ENCODE measurements at places on chromosomes 4 and X.

DNA sequence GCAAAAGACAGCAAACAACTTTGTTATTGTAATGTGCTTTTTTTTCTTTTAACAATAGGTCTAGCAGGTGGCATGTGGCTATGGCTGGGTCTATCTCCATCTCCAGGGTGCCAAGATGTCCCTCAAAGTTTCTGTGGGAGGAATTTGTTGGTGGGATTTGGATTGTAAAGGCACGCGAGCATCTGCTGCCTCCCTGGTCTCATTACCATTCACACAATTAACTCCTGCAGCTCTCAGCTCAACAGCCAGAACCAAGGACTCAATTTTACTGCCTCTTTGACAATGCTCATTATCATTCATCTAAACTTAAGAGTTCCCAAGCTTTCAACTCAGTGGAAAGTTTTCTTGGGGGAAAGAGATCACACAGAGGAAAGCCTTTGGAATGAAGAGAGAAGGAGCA, 10.9 kb upstream of the PCDH18 start:
- DNase-seq = no peak

DNA sequence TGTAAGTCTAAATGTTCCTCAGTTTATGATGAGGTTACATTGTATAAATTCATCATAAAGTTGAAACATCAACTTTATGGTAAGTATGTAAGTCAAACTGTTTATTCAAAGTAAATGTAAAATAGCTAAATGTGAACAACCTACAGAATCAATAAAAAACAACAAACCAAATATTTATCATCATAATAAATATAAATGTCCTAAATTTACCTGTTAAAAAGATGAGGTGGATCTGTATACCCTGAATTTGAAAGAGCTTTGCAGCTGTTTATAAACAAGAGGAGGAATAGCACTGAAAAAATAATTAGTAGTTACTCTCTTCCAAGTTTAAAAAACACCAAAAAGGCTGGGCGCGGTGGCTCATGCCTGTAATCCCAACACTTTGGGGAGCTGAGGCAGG, 13.7 kb downstream of the ABHD18 start:
- no peak for DNase-seq

DNA sequence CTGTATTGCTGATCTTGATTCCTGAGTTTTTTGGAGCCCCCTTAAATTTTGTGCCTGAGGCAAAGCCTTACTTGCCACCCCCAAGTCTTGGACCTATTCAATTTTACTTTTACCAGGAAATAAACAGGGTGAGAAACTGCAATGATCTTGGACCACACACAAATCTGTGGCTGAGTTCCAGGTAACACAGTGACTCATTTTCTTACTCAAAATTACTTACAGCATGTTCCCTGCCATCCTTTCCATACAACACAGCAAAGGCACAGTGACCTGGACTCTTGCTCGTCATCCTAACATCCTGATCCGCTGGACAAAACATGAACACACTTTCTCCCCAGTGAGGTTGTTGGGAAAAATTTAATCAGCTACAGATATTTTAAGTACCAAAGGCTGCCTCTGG, 60.7 kb upstream of the S100G start:
- no peak for DNase-seq

DNA sequence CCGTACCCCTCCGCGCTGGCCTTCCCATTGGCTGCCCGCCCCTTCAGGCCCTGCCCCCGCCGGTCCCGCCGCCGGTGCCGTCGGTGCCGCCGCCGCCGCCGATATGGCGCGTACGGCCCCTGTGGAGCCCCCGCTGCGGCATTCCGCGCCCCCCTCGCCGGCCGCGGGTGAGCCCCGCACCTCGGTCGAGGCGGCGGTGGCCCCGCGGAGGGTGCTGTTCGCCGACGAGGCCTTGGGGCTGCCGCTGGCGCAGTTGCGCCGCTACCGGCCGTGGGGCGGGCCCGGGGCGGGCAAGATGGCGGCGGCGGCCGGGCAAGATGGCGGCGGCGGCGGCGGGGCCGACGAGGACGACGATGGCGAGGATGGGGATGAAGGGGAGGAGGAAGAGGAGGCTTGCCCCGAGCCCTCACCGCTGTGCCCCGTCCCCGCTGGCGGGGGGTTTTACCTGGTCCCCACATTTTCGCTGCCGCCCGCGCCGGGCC, at the start of gene PPP1R3F:
Gene PPP1R3F, plus strand, starts transcription at position 27 of the 482 bp plus-strand sequence. Its CDS starts 77 bp downstream, at position 104.
- no peak for DNase-seq

- no peak for DNase-seq
Observed at GRCh38 chr4:11497972-11498371, 69.3 kb upstream of the HS3ST1 start.

- no peak for DNase-seq
Observed at GRCh38 chrX:372856-373640, 13.7 kb downstream of the PPP2R3B start.

GRCh38 chr4:7956270-7956808, 16.7 kb upstream of the AFAP1 start:
- DNase-seq = no peak

- DNase-seq = no peak
Observed at GRCh38 chr4:185716577-185717376, 95.2 kb downstream of the SORBS2 start.

GRCh38 chr4:161823450-161823849, 340.4 kb downstream of the FSTL5 start:
- no peak for DNase-seq

GRCh38 chrX:3445806-3446490, 99.5 kb upstream of the MXRA5 start:
- DNase-seq = no peak

DNA sequence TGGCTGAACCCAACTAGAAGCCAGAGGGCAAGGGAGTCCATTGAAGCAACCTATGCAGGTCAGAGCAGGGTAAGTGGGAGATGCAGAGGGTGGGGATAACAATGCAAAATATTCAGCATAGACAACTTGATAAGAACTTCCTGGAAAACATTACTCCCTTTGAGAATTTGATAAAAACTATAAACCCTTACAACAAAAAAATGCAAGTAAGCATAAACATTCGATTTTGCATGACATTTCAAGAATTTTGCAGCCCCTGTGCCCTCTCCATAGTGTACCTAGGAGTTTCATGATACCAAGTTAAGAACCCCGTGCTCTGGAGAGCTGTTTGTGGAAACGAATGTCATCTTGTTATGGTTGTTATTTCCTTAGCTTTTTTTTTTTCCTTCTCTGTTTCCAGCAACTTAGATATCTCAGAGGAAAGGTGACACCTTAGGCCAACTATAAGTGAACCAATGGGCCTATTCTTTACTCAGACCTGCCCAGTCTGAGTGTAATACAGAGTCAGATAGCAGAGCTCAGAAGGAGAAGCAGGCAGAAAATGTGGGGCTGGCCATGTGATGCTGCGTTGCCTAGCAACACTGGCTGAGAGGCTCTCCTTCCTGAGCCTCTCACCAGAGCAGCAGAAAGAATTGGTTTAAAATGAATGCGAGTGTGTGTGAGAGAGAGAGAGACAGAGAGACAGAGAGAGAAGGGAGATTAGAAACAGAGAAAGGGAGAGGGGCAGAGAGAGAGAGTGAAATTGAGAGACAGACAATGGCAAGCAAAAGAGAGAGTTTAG, 36.7 kb upstream of the GABRQ start:
- no peak for DNase-seq

GRCh38 chr4:20684852-20685763, 15.2 kb upstream of the PACRGL start:
- no peak for DNase-seq

GRCh38 chrX:24702362-24703184, 8.9 kb downstream of the POLA1 start:
- no peak for DNase-seq

GRCh38 chrX:110322603-110323002, 4.7 kb upstream of the AMMECR1 start:
- no peak for DNase-seq

- DNase-seq = peak; percentile 62
Observed at GRCh38 chrX:20595928-20596575, 329.3 kb upstream of the RPS6KA3 start.

- no peak for DNase-seq
Observed at GRCh38 chr4:77358315-77358928, 201.4 kb downstream of the CCNG2 start.
